Pancreas (tissue), 10 donors: ENCODE measurements at places on chromosomes 5 and 9. TPM values are rescaled to one million over a fixed set of nuclear protein-coding genes. Genes with fewer than 3 reads are reported as not detected.

PPP6C gene
- total RNA-seq: 26.7 TPM

TMEM38B gene
- 4.7 TPM for total RNA-seq

NMUR2 gene
- not detected for total RNA-seq

CLIC3 gene
- 0.38 TPM for total RNA-seq

IL17B gene
- total RNA-seq: not detected

SLC6A3 gene
- total RNA-seq: not detected

SMIM3 gene
- total RNA-seq: 12.5 TPM

DNA sequence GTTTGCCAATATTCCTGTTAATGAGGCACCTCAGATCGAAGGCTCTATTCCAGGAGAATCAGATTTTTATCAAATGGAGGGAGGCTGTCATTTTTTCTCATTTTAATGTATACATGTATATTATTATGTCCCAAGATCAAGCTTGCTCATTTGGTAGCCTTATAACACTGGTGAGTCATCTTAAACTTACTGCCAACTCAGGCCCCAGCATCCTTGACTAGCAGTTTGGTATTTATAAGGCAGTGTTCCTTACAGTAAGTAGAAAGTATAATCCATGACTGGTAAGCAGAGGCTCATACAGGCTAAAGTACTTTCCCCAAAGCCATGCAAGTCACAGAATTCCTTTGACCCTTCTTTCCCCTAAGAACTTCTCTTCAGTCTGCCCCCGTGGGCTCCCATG is 90.7 kb upstream of the NR3C1 start:
- no peak overlapping the region for H3K4me3 ChIP-seq
- no peak overlapping the region for H3K27ac ChIP-seq
- H3K27me3 ChIP-seq: no peaks in the 10 kb centered on the region
- no peak for DNase-seq

- no peak for DNase-seq
- H3K27ac ChIP-seq: no peak overlapping the region
- H3K36me3 ChIP-seq: no peaks in the 10 kb centered on the region
- H3K27me3 ChIP-seq: no peaks in the 10 kb centered on the region
Measured at GRCh38 chr9:107953556-107954125, 464.1 kb upstream of the KLF4 start.

DNA sequence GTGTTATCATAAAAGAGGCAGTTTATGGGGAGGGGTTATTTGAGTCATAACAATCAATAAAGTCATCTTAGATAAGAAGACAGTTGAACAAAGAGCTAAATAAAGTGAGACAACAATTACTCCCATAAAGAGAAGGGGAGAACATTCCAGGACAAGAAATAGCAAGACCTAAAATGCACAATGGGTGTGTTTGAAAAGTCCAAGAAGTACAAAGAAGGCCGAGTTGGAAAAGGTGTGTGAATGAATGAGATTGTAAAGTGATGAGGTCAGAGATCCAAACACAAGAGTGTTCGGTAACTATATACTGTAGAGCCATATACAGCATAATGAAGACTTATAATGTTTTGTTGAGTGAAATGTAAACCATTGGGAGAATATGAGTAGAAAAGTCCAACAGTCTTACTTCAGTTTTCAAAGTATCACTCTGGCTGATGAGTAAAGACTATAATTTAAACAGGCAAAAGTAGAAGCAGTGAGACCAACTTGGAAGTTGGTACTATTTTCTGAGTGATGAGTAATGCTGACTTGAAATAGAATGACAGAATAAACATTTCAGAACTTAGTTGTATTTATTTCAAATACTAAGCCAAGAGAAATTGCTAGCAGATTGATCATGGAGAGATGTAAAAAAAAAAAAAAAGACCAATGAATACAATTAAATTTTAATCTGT is 868.7 kb upstream of the CDH9 start:
- DNase-seq: no peak
- H3K27ac ChIP-seq: no peak overlapping the region
- H3K4me3 ChIP-seq: no peak overlapping the region
- no peaks in the 10 kb centered on the region for H3K4me1 ChIP-seq
- H3K36me3 ChIP-seq: no peaks in the 10 kb centered on the region

DNA sequence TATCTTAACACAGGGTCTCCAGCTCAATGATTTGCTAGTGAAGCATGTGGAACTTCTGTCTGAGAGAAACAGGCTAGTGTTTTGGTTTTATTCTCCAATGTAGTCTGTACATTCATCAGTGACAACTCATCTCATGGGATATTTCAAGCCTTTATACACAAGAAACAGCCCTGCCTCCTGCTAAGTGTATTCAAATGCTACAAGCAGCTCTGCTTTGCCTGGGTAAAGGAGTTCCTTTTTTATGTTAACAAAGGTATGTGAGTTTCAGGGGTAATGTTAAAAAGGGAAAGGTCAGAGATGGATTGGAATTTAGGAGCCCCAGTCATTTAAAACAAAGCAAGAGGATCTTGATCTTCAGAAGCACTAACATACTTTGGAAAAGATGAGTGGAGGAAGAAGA is 498.7 kb downstream of the ISL1 start:
- H3K27ac ChIP-seq: no peak overlapping the region
- H3K4me1 ChIP-seq: no peaks in the 10 kb centered on the region
- DNase-seq: no peak
- no peaks in the 10 kb centered on the region for H3K27me3 ChIP-seq
- H3K36me3 ChIP-seq: no peaks in the 10 kb centered on the region

GRCh38 chr9:97525451-97525850 is 24.0 kb downstream of the TMOD1 start:
- H3K36me3 ChIP-seq: no peaks in the 10 kb centered on the region
- DNase-seq: no peak
- H3K4me3 ChIP-seq: no peak overlapping the region
- no peaks in the 10 kb centered on the region for H3K27me3 ChIP-seq
- no peak overlapping the region for H3K27ac ChIP-seq
- H3K4me1 ChIP-seq: no peaks in the 10 kb centered on the region

- no peaks in the 10 kb centered on the region for H3K36me3 ChIP-seq
- no peak for DNase-seq
- H3K4me1 ChIP-seq: no peaks in the 10 kb centered on the region
- no peak overlapping the region for H3K4me3 ChIP-seq
Measured at GRCh38 chr5:161311146-161311708, 235.3 kb downstream of the GABRB2 start.

DNA sequence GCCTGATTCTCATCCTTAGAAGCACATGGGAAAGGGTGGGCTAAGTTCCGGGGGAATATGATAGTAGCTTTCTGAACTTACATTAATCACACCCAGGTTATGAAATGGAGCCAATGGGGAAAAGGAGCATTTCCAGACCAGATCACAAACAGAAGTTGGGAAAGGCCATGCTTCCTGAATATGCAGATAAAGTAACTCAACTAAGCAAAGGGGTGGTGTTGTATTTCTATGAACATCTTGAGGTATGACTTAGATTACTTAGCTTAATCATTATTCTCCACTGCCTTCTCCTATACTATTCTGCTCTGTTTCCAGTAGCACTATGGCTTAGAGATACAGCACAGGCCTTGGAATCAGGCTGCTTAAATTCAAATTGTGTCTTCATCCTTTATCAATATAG is 10.5 kb downstream of the C5orf46 start:
- no peaks in the 10 kb centered on the region for H3K4me1 ChIP-seq
- H3K36me3 ChIP-seq: no peaks in the 10 kb centered on the region
- no peaks in the 10 kb centered on the region for H3K27me3 ChIP-seq
- H3K27ac ChIP-seq: no peak overlapping the region

DNA sequence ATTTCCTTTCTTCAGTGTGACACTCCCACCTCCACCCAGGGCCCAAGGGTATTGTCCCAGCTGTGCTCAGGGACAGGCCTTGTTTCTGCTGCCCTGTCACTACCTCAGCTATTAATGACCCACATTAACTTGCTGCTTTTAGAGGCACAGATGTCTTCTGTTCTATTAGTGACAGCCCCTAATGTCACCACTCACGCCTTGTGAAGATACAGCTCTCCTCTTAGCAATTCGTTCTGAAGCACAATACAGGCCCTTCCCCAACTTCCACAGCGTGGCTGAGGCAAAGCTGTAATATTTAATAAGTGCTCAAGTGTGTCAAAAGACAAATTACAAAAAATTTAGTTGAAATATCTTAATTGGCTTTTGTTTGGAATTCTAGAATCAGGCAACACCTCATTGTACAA is 44.7 kb upstream of the HMGCS1 start:
- H3K4me3 ChIP-seq: no peak overlapping the region
- no peaks in the 10 kb centered on the region for H3K27me3 ChIP-seq
- no peak for DNase-seq
- no peaks in the 10 kb centered on the region for H3K4me1 ChIP-seq
- H3K27ac ChIP-seq: no peak overlapping the region

- DNase-seq: peak; percentile 95
- no peaks in the 10 kb centered on the region for H3K27me3 ChIP-seq
- no peaks in the 10 kb centered on the region for H3K4me1 ChIP-seq
- H3K4me3 ChIP-seq: no peak overlapping the region
- no peaks in the 10 kb centered on the region for H3K36me3 ChIP-seq
- H3K27ac ChIP-seq: no peak overlapping the region
Measured at GRCh38 chr5:154072414-154073171, 33.8 kb downstream of the MFAP3 start.

DNA sequence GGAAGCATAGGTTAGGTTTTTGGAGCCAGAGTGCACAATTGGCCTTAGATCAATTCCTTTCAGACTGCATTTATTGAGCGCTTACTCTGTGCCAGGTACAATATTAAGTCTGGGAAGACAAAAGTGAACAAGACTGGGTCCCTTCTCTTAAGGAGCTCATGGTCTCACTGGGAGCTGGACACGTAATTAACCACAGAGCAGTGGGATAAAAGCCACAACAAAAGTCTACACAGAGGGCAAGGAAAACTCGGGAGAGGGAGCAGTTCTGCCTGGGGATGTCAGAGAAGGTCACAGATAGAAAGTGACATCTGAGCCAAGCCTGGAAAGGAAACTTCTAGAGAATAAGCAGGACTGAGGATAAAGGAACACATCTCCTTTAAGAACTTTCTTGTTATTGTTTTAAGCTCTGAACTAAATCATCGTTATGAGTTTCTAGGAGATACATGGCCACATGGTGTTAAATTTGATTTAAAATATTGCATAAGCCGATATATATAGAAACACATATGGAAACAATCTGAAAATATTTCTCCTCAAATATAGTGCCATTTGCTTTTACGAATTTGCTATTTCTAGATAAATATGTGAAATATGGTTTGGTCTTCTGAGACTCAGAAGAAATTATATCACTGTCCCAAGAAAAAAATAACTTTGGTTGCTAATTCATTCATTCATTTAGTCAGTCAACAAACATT is 40.1 kb upstream of the PDE8B start:
- H3K4me1 ChIP-seq: no peaks in the 10 kb centered on the region
- H3K27ac ChIP-seq: no peak overlapping the region
- H3K4me3 ChIP-seq: no peak overlapping the region
- H3K36me3 ChIP-seq: no peaks in the 10 kb centered on the region
- no peaks in the 10 kb centered on the region for H3K27me3 ChIP-seq
